AG08396 (cell line): ENCODE measurements at places on chromosomes 12 and 14.

DNA sequence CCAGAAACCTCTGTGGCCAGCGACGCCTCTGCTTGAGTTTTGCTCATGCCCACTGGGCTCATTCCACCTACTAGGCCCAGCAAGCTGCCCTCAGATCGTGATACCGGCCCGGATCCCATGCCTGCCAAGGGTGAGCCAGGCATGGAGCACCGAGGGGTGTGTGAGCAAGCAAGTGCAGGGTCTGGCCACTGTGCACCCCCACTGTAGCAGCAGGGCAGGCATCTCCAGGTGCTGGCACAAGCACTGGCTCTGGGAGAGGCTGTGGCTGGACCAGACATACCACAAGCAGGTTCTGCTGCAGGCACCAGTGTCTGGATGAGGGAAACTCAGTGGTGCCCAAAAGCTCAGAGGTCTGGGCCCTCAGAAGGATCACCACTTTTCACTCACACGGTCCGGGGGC lies 20.6 kb downstream of the FAM186A start:
- DNase-seq = no peak

GRCh38 chr12:90870971-90871725 lies 83.8 kb downstream of the CCER1 start:
- no peak for DNase-seq

- no peak for DNase-seq
These were observed 700.5 kb upstream of the STXBP6 start for GRCh38 chr14:25750436-25750835.

DNA sequence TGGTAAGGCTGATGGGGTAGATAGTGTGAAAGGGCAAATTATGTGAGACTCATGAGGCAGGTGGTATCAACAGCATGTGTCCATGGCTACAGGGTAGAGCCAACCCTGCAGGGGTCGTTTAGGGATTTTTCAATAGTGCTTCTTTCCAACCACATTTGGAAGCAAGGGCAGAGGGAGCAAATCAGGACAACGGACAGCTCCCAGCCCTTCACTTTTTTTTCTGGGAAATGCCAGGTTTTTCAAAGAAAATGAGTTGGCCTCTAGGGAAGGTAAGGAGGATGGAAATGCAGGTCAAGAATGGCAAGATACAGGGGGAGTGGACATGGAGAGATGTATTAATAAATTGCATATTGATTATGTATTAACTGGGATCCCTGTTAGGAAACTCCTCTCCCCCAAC lies 4.9 kb upstream of the CMA1 start:
- DNase-seq = no peak

GRCh38 chr14:75201087-75201486 lies 24.7 kb upstream of the TMED10 start:
- DNase-seq = no peak

DNA sequence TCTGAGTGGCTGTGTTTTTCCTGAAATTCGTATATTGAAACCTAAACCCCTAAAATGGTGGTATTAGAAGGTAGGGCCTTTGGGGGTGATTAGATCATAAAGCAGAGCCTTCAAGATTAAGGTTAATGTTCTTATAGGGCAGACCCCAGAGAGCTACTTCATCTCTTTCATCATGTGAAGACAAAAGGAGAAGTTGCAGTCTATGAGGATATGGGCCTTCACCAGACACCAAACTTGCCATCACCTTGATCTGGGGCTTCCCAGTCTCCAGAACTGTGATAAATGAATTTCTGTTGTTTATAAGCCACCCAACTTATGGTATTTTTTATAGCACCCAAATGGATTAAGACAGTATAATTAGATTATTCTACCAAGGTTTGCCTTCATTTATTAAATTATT lies 275.0 kb upstream of the ATP2B1 start:
- no peak for DNase-seq

- no peak for DNase-seq
These were observed 48.5 kb upstream of the MEG3 start for GRCh38 chr14:100777366-100777817.

GRCh38 chr12:68842123-68842522 lies 34.1 kb downstream of the MDM2 start:
- no peak for DNase-seq

DNA sequence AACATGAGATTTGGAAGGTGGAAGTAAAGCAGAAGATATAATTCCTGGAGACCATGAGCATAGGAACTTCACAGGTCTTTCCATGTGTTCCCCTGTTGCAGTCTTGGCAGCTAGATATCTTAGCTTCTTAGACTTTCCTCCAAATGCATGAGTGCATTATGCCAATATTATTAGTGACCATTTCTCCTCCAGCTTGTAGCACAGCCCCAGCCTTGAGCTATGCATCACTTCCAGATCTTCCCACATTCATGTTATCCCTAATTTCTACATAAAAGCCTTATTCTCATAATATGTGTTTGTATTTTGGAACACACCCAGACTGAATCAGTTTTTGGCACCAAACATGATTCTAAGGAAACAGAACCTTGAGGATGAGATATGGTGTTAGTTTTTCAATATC lies 11.0 kb downstream of the CLEC2B start:
- no peak for DNase-seq

DNA sequence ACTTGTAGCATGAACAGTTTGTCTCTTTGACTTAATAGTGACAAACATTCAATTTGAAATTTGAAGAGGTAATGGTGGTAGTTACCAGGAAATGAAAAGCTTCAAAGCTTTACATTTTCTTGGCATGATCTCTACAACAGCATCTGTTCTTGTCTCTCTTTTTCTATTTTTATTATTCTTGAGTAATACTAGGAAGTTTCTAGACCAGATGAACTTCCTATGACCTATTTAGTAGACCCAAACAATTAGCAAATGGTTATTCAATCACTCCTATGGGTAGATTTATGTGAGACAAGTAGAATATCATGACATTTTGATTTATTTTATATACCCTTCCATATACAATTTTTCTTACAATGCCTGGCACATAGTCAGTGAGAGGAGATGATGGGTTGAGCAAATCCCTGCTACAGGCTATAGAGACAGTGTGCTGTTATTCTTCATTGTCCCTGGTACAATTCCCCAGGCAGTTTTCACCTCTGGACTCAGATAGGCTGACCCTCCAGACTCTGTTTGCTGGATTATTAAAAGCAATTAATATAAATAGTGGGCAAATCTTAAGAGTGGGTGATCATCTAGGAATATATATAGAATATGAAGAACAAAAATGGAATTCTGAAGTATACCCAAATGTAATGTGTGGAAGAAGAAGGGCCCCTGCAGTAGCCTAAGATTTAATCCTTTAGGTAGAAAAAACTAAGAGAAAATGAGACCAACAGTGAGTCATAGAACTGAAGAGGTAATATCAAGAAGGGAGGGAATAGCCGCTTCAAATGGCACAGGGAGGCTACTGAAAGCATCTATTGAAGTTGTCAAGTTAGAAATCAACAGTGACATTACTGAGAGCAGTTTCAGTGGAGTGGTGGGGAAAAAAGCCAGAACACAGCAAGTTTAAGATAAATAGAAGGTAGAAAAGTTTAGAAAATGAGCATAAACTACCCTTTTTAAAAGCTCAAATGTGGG lies 512.0 kb downstream of the FOXG1 start:
- no peak for DNase-seq
